Activated CD4-positive, alpha-beta T cell treated with anti-CD3 and anti-CD28 coated beads, Interleukin-2, amount 10 ng/mL, durations not matched to agents 24 days and 14 days (primary cell): ENCODE measurements at places on chromosomes 4 and X.
A peak's percentile ranks its signal among the peaks of the same experiment; 100 is the strongest.

GRCh38 chr4:184819786-184820185, 6.0 kb downstream of the ACSL1 start:
- no peak for DNase-seq

GRCh38 chrX:105882581-105883275, 60.4 kb downstream of the NRK start:
- no peak for DNase-seq

GRCh38 chr4:26139310-26139924, 181.4 kb upstream of the RBPJ start:
- no peak for DNase-seq

DNA sequence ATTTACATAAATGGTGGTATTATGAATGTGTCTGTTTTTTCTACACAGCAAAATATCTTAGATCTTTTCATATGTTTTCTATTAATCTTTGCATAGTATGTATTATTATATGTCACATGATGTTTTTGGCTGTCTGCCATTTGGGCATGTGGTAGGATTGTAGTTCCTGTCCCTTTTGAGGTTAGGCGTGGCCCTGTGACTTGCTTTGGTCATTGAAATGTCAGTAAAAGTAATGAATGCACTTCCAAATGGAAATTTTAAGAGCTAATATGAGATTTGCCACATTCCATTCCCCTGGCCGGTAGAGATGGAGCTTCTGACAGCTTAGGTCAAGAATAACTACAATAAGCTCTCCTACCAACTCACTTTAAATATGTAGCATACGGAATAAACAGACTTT, 45.1 kb downstream of the JADE3 start:
- DNase-seq, result no peak

DNA sequence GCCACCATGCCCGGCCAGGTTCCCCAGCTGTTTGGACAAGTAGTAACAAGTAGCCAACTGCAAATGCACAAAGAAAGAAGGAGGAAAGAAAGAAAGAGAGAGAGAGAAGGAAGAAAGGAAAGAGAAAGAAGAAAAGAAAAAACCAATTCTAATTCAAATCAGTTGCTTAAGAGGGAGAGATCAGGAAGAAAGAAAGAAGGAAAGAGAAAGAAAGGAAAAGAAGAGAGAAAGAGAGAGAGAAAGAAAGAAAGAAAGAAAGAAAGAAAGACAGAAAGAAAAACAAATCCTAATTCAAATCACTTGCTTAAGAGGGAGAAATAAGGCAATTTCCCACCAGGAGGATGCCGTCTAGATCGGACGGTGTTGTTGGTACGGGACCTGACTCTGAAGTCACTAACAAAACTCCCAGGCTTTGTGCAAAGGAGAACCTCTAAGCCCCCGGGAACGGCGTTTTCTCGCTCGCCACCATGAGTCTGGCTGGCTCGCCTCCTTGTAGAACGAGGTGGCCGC, 95.5 kb upstream of the PPP2R3B start:
- no peak for DNase-seq

- no peak for DNase-seq
Observed at GRCh38 chr4:165631912-165632311, 241.1 kb upstream of the TLL1 start.

GRCh38 chr4:139734201-139734874, 68.7 kb downstream of the MGST2 start:
- DNase-seq, result no peak

DNA sequence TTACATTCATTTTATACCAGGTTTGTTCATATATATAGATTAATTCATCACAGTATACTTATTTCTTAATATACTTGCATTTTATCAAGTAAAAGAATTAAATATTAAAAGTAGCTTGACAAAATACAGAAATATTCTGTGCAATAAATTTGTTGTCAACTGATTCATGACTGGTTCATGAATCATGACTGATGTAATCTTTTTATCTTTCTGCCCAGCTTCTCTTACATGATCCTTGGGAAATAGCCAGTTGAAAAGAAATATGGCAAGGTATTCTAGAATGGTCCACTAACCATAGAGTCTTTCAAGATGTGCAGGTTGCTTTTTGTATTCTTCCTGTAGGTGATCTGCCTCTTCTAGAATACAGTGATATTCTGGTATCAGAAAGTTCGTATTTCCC, 4.2 kb upstream of the CCNA2 start:
- DNase-seq, result no peak

DNA sequence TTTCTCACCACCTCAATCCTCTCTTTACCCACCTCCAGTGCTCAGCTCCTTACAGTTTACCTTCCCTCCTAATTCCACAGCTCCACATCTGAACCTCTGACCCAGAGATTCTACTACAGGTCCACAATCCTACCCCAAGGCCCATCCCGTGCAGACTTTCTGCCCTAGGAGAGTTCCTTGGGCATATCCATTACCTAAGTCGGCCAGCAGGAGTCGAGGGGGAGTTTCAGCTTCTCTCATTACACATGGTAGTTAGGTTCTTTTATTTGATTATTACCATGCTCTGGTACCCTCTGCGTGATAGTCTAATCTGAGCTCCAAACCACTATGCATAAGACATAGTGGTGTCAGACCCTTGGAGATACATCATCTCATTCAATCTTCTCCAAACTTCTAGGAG, 117.9 kb downstream of the SH3RF1 start:
- DNase-seq, result no peak

DNA sequence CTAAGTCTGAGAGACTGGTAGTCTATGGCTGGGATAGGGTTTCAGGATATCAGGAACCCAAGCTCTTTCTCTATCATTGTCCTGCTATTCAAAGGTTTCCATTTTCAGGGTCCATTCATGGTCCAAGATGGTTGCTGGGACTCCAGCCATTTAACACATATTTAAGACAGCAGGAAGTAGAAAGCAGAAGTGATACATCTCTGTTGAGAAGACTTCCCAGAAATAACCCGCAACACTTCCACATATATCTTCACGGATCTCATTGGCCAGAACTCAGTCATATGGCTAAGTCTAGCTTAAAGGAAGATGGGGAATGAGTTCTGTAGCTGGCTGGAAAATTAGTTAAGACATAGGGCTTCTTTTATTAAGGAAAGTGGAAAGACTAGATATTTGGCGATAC, 23.8 kb downstream of the CTSO start:
- no peak for DNase-seq

GRCh38 chrX:102966701-102967100, 29.6 kb downstream of the RAB40AL start:
- DNase-seq, result no peak

DNA sequence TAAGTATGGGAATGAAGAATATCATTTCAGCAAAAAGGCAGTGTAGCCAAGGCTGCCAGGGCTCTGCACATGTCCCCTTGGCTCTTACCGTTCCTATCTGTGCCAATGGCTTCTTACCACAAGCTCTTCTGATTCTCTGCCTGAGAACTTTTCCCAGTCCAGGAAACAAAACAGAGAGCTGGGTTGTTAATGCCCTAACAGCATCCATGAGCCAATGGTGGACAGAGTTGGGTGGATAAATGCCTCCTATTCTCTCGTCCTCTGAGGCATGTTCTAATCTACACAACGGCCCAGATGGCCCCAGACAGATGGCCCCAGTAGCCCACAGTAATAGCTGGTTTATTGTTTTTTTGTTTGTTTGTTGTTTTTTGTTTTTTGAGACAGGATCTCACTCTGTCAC, 28.0 kb downstream of the SCD5 start:
- no peak for DNase-seq

GRCh38 chr4:22637306-22637705, 55.4 kb upstream of the GBA3 start:
- DNase-seq, result no peak

GRCh38 chrX:47649781-47650163, 591 bp downstream of the ELK1 start:
- no peak for DNase-seq

GRCh38 chr4:144316869-144317268, 176.4 kb upstream of the GYPA start:
- DNase-seq, result no peak

GRCh38 chr4:25051534-25051933, 20.8 kb upstream of the LGI2 start:
- DNase-seq, result no peak

- DNase-seq, result no peak
Observed at GRCh38 chrX:19857131-19857530, 30.3 kb downstream of the SH3KBP1 start.

GRCh38 chr4:177517862-177518261, 75.6 kb upstream of the AGA start:
- DNase-seq, result no peak

DNA sequence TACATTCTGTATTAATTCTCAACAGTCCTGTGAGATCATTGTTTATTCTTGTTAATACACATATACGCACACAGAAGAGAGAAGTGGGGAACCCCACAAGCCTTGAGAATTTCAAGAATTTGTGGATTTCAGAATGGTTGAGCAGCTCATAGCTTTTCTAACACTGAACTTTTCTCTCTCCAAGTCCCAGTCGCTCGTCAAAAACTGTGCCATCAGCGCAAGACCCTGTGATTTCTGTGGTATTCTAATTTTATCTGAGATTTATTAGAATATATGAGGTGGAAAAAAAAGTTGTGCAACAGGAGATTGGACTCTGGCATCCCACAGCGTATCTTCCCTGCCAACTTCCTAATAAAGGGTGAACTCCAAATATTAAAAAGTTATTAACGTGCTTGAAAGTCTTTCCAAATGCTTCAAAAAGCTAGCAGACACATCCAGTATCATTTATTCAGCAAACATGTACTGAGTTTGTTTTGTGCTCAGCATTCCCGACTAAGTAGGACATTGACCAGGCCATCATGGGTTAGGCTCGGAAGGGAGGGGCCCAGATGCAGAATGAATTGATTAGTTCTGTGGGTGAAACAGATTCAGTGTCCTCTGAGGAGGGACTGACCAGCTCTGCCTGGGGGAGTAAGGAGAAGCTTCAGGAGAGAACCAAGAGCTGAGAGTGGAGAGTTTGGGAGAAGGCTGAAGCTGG, 165.6 kb downstream of the CBR4 start:
- no peak for DNase-seq

- DNase-seq, result peak; percentile 11
Observed at GRCh38 chr4:82988323-82988832, 22.2 kb downstream of the LIN54 start.

- DNase-seq, result no peak
Observed at GRCh38 chrX:85570496-85570895, 191.0 kb upstream of the POF1B start.

- DNase-seq, result peak; percentile 92
Observed at GRCh38 chrX:12791257-12792228, at the start of gene PRPS2. Gene PRPS2 (plus strand): TSS chrX:12791412. CDS start chrX:12791498, 86 bp downstream.

GRCh38 chr4:87941537-87942392, 33.7 kb upstream of the SPP1 start:
- DNase-seq, result no peak

DNA sequence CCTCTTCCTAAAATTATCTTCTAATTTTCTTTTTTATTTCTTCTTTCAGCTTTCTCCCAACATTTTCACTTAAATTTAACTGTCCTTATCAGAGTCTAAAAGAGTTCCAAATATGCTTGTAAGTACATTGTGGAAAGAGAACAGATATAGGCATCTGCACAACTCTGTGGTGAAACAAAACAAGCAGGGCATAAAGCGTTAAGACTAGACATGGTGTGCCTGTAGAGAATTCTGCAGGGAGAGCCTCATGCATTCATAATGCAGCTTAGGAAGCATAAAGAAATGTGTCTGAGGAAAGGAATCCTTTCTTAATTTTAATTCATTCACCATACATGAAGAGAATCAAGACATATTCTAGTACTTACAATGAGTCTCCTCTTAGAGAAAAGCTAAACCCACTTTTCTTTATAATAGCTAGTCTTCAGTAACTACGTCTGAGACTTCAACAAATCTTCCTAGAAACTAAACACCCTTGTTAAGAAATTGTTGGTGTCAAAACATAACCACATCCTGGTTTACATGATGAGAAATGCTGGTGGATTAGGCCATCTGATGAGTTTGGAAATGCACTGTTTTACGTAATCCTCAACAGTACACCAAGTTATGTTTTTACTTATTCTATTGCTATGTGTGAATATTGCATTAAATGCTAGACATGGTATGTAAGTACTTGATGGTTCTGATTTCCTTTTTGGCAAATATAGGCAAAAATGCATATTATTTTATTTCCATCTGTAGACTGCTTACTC, 307.8 kb upstream of the GIMD1 start:
- DNase-seq, result no peak

DNA sequence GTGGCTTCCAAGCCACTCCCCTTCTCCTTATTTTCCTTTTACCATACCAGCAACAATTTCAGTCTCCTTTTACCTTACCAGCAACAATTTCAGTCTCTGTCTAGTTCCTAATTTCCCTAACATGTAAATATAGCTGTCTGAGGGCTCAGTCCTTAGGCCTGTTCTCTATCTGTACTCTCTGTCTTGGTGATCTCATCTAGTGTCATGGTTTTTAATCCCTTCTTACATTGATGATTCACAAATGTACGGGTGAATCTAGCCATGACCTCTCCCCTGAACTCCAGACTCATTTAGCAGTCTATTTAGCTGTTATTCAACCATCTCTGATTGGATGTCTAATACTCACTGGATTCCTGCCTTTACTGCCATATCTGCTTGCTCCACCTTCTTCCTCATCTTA, 7.2 kb downstream of the IL15 start:
- no peak for DNase-seq

DNA sequence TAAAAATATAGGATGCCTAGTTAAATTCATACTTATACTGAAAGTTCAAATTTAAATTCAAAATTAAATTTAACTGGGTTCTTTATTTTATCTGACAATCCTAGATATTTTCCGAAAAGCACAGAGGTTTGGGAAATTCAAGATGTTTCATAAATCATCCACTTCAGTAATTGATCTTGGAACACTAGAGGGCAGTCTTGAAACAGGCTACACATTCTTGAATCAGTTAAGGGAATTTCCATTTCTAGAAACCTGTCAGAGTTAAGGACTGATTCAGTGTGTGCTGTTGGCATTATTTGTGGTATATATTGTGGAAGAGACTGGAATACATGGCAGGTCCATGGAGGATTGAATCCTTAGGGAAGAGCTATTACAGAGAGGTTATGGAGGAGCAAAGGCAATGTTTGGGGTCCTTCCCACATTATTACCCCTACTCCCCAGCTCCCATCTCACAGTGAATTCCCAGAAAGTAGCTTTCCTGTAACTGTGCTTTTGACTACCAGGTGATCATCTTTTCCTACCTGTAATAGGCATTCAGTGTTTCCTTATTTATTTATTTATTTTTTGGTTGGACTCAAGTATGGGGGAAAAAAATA, 92.9 kb downstream of the EGF start:
- DNase-seq, result peak; percentile 80

DNA sequence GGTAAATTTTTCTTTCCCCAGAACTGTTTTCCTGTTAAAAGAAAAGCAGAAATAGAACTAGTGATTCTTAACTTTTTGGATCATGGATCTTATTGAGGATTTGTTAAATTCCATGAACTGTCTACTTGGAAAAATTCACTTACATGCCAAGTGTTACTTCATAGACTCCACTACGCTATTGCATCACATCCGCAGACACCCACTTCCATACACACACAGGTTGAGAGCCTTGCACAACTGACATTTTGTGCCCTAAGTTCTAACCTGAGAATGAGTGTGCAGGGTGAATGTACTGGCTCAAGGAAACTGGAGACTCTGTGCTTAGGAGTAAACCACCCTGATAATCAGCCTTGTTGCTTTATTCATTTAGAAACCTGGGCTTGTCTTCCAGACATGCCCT, 250.5 kb upstream of the EDA2R start:
- no peak for DNase-seq
